Astrocyte (in vitro differentiated cells and primary cell): ENCODE measurements at places on chromosomes 7 and 10.

- no peak for DNase-seq
Observed at GRCh38 chr7:102089175-102090098, 197.2 kb upstream of the SH2B2 start.

GRCh38 chr10:122780391-122780790 lies 65.3 kb downstream of the CUZD1 start:
- DNase-seq: peak; percentile 9

GRCh38 chr7:151010307-151011096 lies 13.8 kb downstream of the ATG9B start:
- DNase-seq: no peak

DNA sequence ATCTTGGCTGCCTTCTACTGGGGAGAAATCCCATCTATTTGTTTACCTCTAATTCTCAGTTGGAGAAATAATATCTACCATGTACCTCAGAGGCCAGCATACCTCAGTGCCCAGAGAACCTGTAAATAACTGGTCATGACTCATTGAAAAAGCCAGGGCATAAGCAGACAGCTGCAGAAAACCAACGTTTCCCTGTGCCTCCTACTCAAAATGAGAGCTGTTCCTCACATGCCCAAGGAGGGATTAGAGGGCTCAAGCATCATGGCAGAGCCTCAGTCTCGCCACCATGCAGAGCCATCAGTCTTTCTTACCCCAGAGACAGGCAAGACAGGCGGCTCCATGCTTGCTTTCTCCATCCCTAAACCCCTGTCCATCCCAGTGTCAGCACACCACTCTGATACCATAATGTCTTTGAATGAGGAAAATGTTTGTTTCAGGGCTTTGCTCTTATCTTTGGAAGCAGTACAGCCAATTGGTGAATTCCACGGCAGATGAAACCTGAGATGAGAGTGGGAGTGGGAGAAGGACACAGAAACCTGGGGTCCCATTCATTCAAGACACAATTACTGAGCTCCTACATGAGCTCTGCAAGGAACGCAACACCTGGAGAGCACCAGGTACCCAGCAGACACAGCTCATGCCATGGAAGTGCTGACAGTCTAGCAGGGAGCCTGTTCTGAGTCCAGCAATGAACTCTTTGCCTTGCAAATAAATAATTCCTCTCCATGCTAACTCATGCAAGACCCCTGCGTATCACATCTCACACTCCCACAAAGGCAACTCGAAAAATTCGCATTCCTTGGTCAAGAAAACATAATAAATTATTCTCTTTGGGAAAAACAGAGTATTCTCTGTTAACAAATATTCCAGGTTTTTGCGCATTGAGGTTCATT lies 21.1 kb downstream of the PON1 start:
- no peak for DNase-seq

DNA sequence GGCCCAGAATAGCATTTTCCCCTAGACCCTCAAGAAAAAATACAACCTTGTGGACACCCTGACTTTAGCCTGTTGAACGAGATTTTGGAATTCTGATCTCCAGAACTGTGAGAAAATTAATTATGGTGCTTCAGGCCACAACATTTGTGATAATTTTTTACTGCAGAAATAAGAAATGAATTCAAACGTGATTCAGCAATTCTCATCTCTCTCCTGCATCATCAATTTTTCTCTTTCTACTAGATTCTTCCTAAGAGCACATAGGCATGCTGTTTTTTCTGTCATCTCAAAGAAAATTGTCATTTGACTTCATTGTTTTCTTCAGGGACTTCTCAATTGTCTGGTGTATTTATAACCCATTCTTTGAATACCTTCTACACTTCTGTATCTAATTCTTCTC lies 8.9 kb upstream of the AKR1C2 start:
- DNase-seq: no peak

- DNase-seq: peak; percentile 95
Observed at GRCh38 chr7:104956753-104957450, 57.1 kb upstream of the KMT2E start.

GRCh38 chr7:75969704-75970498 lies 24.5 kb downstream of the TMEM120A start:
- no peak for DNase-seq

DNA sequence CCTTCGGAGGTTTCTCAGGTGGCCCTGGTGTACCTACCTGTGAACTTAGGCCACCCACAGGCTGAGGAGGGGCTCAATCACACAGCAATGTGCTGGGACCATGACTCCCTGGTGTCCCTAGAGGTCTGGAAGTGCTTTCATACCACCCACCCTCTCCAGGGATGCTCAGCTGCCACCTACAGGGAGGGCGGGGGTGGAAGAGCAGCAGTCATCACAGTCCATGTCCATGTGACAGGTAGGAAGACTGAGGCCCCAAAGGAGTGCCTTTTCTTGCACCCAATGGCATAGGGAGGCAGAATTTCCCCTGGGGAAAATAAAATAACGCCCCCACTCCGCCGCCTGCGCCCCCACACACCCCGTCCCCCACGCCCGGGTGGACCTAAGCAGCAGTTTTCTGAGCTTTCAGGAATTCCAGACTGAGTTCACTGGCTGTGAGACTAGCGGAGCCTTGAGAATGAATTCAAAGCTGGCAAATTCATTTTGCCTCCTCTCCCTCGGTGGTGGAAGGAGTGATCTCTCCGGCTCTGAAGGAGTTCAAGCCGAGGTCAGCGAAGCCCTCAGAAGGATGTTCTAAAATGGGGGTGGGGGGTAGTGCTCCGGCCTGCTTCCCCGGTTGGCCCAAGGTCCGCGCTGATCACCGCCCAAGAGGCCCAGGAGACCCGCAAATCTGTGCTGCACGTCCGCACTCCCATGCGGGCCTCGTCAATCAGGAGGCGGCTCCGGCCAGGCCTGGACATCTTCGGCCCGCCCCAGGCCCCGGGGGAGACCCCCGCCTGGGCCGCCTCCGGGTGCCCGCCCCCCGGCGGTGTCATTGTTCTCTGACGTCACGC lies 2.1 kb upstream of the ZMIZ1 start:
- no peak for DNase-seq

- no peak for DNase-seq
Observed at GRCh38 chr7:73882047-73882402, 21.1 kb downstream of the TMEM270 start.

DNA sequence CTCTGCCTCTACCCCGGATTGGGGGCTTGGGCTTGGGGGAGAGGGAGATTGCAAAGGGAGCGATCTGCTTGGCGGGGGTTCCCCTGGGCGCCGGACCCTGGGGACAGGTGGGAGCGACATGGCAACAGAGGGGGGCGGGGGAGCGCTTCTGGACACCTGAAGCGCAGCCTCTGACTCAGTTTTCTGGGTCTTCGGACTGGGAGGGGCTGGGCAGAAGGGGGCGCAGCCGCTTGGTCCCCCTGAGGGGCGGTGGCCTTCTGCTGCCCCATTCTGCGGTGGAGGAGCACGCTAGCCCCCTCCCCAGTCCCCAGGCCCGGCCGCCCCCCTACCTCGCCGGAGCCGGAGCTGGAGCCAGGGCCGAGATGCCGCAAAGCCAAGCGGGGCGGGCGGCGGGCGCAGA lies 380 bp downstream of the NAT16 start:
- DNase-seq: no peak

- no peak for DNase-seq
Observed at GRCh38 chr10:104096692-104097091, 11.0 kb upstream of the COL17A1 start.

GRCh38 chr10:48439031-48439430 lies 132.6 kb downstream of the MAPK8 start:
- peak; percentile 81 for DNase-seq

DNA sequence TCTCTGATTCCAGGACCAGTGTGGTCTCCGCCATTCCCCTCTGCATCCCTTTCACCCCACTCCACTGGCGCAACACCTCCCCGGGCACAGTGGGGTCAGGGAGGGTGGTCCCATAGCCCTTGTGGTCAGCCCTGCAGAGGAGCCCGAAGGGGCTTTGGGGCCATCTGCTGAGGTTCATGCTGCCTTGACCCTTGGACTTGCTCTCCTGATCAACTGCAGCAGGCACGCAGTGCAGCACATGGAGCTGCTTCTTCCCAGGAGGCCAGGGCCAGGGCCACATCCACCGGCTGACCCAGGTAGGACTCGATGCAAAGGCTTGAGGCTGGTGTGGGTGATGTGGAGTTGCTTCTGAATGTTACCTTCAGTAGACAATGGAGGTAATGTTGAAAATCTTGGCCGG lies 35.1 kb downstream of the PDIA4 start:
- DNase-seq: no peak

DNA sequence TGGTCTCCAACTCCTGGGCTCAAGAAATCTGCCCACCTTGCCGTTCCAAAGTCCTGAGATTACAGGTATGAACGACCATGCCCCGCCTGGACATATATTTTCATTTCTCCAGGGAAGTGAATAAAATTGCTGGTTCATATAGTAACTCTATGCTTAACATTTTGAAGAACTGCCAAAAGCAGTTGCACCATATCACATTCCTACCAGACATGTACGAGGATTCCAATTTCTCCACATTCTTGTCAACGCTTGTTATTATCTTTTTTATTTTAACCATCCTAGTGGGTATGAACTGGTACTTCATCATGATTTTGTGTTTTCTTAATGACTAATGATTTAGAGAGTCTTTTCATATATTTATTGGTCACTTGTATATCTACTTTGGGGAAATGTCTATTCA lies 21.9 kb upstream of the CPN1 start:
- DNase-seq: no peak

DNA sequence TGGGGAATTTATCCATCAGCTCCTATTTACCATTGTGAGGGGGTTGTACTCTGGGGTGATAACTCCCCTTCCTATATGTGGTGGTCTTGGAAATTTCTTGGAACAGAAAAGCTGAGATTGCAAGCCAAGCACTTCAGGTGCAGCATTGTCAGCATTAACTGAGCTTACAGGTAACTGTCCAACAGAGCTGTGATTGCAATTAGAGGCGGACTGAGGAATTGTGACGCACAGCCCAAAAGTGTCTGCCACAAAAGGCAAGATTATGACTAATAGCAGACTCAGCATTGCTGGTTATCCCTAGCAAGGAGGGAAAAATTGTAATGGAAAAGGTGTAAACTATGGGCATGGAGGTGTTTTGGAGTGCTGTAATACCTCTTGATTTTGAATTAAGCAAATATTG lies 126.1 kb upstream of the AGR3 start:
- DNase-seq: peak; percentile 47

- DNase-seq: no peak
Observed at GRCh38 chr10:74650613-74651012, 175.8 kb upstream of the KAT6B start.

- DNase-seq: no peak
Observed at GRCh38 chr7:50227726-50228125, 76.8 kb upstream of the IKZF1 start.

- DNase-seq: no peak
Observed at GRCh38 chr7:50304129-50304910, at the start of gene IKZF1. IKZF1 (plus strand) TSS chr7:50304716; CDS start chr7:50319062, 14,346 bp downstream.

DNA sequence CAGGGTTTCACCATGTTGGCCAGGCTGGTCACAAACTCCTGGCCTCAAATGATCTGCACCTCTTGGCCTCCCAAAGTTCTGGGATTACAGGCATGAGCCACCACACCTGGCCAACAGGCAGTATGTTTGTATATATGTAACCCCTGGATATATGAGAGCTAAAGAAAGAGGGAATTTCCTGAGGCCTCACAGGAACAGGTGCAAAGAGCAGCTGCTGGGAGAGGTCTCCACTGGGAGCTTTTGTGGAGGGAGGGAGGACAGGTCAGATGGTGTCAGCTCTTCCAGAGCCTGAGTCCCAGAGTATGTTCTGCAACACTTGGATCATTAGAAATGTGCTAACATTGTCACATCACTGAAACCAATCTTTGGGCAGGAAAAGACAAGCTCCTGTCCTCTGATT lies 110.1 kb upstream of the KIF5B start:
- DNase-seq: no peak

DNA sequence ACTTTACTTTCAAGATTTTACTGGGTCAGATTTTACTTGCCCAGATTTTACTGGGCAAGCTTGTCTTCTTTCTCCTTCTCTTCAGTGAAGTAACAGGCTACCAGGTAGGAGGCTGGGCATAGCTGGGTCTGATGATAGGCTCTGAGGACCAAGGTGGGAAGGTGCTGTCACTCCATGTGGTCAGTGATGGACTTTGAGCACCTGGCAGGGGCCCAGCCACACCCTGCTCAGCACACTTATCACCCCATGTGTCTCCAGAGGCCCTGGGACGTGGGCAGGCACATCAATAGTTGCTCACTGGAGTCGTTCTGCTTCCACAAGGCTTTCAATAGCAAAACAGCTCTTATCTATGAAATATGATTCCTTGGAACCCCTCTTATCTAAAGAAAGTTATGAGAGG lies 70.5 kb upstream of the GPR26 start:
- no peak for DNase-seq

- DNase-seq: no peak
Observed at GRCh38 chr10:113183573-113183972, 233.5 kb downstream of the TCF7L2 start.

DNA sequence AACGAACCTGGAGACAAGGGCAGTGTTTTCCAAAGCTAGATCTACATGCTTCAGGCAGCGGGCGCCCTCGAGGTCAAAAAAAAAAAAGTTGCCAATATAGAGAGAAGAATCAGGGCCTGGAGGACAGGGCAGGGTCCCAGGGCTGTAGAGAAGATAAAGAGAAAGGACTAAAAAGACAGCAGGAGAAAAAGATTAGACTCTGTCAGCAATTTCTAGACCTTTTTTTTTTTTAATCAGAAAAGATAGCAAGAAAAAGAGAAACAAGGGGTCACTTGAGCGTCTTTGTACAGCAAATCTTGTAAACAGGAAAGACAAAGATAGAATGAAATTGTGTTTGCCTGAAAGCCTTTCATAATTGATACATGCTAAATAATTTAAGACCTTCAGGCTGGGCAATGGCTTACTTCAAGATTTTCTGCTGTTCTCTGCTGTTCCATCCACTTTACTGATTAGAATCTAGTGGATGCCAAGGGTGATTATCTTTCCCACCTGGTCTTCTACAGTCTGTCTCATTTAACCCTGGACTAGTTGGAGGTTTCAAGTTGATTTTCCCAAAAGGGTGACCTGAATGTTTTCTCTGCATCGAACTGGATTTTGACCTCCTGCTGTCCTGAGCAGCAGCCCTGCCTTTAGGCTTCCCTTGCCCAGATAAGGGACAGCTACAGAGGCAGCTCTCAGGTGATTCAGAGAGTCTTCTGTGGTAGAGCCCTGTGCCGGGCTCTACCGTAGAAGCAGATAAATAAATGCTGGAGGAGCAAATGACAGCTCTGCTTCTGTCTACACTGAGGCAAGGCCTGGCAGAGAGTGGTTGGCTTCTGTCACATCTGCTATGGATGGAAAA lies 5.1 kb downstream of the LMOD2 start:
- DNase-seq: no peak

DNA sequence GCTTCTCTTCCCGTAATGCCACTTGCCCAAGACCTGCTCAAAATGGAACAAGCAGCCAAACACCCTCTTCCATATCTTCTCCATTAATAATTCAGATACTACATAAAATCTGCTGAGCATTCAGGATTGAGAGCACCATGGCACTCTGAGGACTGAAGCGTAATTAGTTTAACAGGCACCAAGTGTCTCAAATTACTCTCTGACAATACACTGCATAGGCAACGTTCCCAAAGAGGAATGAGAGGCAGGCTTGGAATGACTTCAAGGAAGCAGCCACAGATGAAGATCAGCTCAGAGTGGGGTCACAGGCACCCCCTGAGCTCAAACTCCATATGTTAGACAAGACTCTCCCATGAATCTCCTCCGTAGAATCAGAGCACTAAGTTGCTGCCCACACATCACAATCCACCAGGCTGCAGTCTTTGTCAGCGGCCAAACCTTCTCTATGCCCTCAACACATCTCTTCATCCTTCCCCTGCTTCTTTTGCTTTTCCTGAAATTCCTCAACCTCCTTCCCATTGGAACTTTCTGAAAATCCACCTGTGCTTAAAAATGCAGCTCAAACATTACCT lies 4.7 kb upstream of the ABLIM1 start:
- DNase-seq: no peak
